T-cell (primary cell): ENCODE measurements at places on chromosomes 5 and 9. TPM values are rescaled to one million over a fixed set of nuclear protein-coding genes. Genes with fewer than 3 reads are reported as not detected.

DNA sequence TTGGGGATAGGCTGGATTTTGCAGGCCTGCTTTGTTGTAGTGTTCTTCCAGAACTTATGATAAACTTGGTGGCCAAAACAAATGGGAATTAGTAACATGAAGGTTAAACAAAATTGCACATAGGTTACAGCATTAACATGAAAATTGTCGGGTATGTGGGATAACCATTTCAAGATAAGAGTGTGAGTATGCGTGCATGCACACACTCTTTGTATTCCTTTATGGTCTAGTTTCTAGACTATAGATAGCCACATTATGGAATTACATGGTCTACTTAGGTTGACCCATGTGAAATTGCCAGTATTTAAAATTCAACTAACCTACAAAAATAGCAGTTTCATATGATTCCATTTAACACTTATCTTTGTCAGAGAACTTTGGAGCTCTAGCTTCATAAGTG lies 1.4 kb downstream of the HMGCR start:
- no peak for DNase-seq
- H3K27me3 ChIP-seq = no peaks in the 10 kb centered on the region
- no peak overlapping the region for H3K27ac ChIP-seq
- no peak overlapping the region for H3K4me3 ChIP-seq

DNA sequence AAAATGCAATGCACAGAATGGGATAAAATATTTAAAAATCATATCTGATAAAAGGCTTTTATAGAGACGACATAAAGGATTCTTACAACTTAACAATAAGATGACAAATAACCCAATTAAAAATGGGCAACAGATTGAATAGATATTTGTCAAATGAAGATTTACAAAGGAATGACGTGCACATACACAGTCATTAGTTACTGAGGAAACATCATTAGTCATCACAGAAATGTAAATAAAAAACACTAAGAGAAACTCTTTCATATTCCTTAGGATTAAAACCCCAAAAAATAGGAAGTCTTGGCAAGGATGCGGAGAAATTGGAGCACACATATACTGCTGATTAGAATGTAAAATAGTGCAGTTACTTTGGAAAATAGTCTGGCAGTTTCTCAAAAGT lies 1886.0 kb upstream of the CDH6 start:
- H3K4me1 ChIP-seq = no peaks in the 10 kb centered on the region
- H3K4me3 ChIP-seq = no peak overlapping the region
- no peaks in the 10 kb centered on the region for H3K36me3 ChIP-seq

GRCh38 chr5:91156242-91156641 lies 226.9 kb downstream of the ARRDC3 start:
- no peaks in the 10 kb centered on the region for H3K4me1 ChIP-seq
- H3K27ac ChIP-seq = no peak overlapping the region
- H3K27me3 ChIP-seq = no peaks in the 10 kb centered on the region
- no peak overlapping the region for H3K4me3 ChIP-seq

DNA sequence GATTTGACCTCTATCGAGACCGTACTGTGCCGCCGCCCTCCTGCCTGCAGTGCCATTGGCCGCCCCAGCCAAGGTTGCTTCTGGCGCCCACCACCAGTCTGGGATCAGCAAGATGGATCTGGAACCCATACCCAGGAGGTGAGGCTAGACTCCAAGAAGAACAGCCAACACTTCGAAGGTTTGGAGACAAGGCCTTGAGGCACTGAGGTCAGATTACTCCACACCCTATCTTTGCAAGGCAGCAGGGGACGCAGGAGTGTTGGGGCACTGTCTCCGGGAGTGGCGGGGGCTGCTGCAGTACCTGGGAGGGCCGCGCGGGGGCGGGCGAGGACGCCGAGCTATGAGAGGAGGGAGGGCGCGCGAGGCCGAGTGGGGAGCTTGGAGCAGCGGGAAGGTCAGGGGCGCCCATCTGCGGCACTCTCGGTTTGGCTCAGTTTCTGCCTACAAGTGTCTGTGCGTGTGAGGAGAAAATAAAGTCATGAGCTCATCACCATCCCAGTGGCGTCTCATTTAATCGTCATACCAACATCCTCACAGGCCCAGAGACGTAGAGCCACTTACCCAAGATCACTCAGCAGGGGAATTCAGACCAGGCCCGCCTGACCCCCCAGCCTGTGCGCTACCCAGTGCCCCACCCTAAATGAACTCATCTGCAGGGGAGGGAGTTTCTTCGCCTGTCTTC lies 20.5 kb upstream of the PSD2 start:
- H3K4me1 ChIP-seq = peaks cover 8% of the 10 kb centered on the region
- no peak overlapping the region for H3K4me3 ChIP-seq
- H3K36me3 ChIP-seq = no peaks in the 10 kb centered on the region

DNA sequence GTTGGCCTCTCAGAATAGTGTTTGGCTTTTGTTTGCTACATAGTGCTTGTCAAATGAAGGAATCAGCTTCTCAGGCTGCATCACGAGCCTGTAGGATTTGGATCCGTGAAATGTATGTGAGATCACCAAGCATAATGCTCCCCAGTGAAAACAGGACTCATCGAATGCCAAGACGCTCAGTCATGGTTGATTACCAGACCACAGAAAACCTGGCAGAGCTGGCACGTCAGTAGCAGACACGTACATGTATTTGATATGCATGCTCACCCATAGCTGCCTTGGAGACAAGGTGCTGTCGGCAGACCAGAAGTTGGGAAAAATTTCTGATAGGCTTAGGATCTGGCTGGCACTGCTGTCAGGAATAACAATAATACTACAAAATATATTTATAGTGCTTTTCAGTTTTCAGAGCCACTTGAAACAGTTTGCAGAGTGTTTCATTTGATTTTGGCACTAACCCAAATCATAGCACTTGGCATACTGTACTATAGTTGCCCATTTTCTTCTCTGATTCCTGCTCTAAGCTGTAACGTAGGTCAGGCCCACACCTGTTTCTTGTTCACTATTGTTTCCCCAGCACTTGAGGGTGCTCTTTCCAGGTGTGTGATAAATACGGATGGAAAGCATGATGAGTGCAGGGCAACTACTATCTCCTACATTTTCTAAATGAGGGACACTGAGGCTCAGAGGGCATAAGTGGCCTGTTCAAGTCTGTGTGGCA lies 226.1 kb downstream of the NR3C1 start:
- no peak overlapping the region for H3K27ac ChIP-seq
- H3K4me1 ChIP-seq = peaks cover 11% of the 10 kb centered on the region
- H3K27me3 ChIP-seq = no peaks in the 10 kb centered on the region
- H3K4me3 ChIP-seq = no peak overlapping the region
- DNase-seq = no peak

GRCh38 chr5:65867542-65868195 lies 58.7 kb upstream of the ERBIN start:
- DNase-seq = no peak
- H3K36me3 ChIP-seq = no peaks in the 10 kb centered on the region
- peak overlapping the region; percentile 35 for H3K27ac ChIP-seq

DNA sequence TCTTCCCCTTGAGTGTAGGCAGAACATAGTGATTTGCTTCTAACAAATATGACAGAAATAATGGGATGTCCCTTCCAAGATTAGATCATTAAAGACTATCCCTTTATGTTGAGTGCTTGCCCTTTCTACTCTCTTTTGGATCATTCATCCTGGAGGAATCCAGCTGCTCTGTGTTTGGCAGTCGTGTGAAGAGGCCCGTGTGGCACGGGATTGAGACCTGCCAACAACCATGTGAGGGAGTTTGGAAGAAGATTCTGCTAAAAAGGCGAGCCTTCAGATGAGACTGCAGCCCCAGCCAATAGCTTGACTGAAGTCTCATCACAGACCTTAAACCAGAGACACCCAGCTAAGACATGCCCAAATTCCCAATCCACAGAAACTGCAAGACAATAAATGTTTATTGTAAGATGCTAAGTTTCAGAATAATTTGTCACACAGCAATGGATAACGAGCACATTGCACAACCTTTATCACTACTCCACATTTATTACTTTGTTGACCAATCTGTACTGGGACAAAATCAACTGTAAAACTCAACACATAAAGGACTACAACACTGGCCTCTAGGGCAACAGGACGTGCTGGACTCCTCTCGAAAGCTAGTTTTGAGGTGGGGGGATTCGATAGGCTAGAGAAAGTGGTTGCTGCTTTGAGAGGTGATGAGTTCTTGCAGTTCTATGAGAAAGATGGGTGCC lies 42.8 kb downstream of the ANGPTL2 start:
- H3K4me3 ChIP-seq = no peak overlapping the region
- DNase-seq = no peak
- no peak overlapping the region for H3K27ac ChIP-seq
- peaks cover 8% of the 10 kb centered on the region for H3K27me3 ChIP-seq

- H3K27me3 ChIP-seq = peaks cover 3% of the 10 kb centered on the region
- no peaks in the 10 kb centered on the region for H3K36me3 ChIP-seq
- no peak for DNase-seq
- H3K4me3 ChIP-seq = no peak overlapping the region
- no peak overlapping the region for H3K27ac ChIP-seq
Measured at GRCh38 chr5:161846746-161847145, 1.2 kb upstream of the GABRA1 start.

GRCh38 chr9:11933926-11934325 lies 759.3 kb upstream of the TYRP1 start:
- H3K4me1 ChIP-seq = no peaks in the 10 kb centered on the region
- no peak overlapping the region for H3K27ac ChIP-seq
- no peak for DNase-seq
- no peaks in the 10 kb centered on the region for H3K27me3 ChIP-seq
- no peaks in the 10 kb centered on the region for H3K36me3 ChIP-seq

DNA sequence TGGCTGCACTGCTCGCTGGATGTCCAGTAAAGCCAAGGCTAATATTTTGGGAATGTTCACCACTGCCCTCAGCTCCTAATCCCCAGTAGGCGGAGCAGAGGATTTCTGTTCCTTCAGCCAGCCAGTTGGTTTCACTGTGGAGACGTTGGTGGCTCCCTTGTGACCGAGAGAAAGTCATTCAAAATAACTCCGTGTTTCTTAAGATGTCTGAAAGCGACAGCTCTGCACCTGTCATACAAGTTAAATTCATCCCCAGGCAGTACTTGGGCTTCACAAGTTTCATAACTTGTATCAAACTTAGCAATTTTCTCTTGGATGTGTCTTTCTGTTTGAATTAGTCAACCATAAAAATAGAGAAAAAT lies 382 bp upstream of the CDKN2B start:
- peak overlapping the region; percentile 61 for H3K4me3 ChIP-seq
- no peak for DNase-seq

DNA sequence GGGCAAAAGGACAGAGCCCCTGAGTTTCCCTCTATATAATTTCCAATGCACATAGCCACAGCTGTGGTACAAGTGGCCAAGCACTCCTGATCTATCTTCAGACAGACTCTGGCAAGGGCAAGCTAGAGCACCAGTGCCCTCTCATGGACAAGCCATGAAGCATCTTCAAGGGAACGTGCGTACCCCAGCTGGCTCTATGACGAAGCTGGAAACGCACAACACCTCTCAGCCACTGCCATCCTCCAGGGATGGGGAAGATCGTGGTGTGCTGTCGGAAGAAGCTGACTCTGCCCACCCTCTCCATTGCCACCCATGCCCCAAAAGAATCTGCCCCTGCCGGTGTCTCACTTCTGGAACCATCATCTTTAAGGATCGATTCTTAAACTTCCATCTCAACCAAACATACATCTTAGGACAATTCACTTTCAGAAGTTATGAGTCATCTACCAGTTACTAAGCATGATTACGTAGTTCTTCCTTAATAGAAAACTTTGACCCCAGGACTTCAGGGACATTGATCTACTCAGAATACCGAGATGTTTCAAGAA lies 482.9 kb downstream of the AGTPBP1 start:
- no peak for DNase-seq
- H3K27me3 ChIP-seq = no peaks in the 10 kb centered on the region
- no peaks in the 10 kb centered on the region for H3K4me1 ChIP-seq
- H3K27ac ChIP-seq = no peak overlapping the region

DNA sequence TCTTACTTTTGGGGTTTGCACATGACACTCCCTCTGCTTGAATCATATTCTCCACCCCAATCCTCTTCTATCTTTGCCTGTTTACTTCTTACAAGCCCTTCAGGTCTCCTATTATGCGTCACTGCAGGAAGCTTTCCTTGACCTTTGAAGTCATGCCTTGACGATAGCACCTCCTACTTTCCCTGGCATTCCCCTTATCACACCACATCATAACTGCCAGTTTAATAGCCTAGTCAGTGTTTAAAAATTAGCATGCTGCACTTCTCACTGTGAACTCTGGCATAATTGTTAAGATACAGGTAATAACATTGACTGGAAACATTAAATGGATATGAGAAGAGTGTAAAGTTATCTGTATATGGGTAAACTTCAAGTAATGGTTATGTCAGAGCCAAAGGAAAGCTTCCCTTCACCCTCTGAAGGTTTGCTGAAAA lies 37.1 kb upstream of the CEP120 start:
- no peaks in the 10 kb centered on the region for H3K27me3 ChIP-seq
- DNase-seq = peak; percentile 21
- H3K27ac ChIP-seq = no peak overlapping the region
- H3K4me3 ChIP-seq = no peak overlapping the region
- H3K36me3 ChIP-seq = no peaks in the 10 kb centered on the region
- no peaks in the 10 kb centered on the region for H3K4me1 ChIP-seq

MCIDAS gene
- not detected for total RNA-seq

EQTN gene
- not detected for total RNA-seq

OBP2A gene
- not detected for total RNA-seq

LECT2 gene
- not detected for total RNA-seq

CCNO gene
- total RNA-seq = 0.20 TPM

TXNDC8 gene
- total RNA-seq = not detected
